ENCODE measurements at places on chromosomes 2 and 18.

GRCh38 chr2:127701651-127702394, 526 bp downstream of the SFT2D3 start:
- peak; percentile 82 for DNase-seq

GRCh38 chr18:35646449-35646848, 64.9 kb downstream of the GALNT1 start:
- no peak for DNase-seq

GRCh38 chr2:63872571-63873328, 31.1 kb downstream of the UGP2 start:
- no peak for DNase-seq

GRCh38 chr2:144054911-144055310, 465.0 kb downstream of the ZEB2 start:
- DNase-seq: no peak

DNA sequence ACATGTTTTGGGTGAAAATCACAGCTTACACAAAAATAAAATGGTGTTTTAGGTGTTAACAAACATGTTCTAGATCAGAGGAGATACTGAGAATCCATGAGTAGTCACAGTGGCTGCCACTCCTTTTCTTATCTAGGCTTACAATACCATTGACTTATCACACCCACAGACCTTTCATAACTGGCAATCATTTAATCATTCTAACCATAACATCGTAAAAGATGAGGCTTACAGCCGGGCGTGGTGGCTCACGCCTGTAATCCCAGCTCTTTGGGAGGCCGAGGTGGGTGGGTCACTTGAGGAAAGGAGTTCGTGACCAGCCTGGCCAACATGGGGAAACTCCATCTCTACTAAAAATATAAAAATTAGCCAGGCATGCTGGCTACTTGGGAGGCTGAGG, 18.8 kb upstream of the SERPINB5 start:
- no peak for DNase-seq

DNA sequence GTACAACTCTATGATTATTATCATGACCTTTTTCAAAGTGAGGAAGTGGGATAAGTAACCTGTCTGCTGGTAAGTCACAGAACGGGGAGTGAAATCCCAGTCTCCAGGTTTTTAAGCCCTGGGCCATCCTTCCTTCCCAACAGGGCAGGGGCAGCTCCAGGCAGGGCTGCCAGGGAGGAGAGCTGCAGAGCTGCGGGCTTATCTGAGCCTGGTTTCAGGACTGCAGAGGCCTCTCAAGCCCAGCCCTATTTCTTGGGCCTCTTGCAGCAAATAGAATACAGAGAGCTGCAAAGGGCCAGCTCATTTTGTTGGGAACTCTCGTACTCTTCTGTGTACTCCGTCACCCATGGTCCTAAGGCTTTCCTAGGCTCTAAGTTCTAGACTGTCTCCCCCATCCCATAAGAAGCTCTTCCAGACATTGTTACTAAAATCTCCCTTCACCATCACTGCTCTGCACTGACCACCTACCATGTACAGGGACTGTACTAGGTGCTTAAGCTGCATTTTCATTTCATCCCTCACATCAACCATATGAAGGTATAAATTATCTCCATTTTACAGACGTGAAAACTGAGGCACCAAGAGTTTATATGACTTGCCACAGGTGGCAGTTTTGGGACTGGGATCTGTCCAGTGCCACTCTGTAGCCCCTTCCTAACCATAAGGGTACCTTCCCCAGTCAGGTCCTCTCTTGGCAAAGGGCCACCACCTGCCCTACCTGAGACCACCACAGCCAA, 3.1 kb downstream of the RAB11FIP5 start:
- no peak for DNase-seq

DNA sequence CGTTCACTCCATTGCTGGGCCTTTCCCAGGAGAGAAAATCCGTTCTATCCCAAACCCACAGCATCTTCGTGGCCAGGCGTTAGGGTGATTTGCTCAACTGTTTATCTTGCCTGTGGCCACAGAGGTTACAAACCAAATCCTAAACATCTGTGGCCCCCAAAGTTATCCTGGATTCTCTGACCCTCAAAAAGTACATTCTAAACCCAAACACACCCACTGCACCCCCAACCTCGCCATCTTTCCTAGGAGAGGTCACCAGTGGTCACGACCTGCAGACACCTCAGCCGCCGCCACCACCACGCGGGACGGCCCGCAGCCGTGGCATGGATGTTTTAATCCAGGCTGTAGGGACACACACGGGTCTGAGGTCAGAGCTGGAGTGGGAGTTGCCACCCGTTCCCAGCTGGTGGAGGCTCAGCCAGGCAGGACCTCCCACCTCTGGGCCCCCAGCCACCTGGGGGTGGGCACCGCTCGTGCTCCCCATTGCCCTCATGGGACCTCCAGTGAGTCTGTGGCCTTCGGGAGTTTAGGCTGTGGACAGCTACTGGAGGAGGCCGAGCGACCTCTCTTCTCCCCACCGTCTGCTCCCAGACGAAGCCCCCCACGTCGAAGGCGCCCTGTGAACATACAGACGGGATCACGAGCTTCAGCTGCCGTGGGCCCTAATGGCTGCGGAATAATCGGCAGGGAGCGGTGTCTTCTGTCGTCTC, 72.0 kb downstream of the KCNG2 start:
- DNase-seq: no peak

DNA sequence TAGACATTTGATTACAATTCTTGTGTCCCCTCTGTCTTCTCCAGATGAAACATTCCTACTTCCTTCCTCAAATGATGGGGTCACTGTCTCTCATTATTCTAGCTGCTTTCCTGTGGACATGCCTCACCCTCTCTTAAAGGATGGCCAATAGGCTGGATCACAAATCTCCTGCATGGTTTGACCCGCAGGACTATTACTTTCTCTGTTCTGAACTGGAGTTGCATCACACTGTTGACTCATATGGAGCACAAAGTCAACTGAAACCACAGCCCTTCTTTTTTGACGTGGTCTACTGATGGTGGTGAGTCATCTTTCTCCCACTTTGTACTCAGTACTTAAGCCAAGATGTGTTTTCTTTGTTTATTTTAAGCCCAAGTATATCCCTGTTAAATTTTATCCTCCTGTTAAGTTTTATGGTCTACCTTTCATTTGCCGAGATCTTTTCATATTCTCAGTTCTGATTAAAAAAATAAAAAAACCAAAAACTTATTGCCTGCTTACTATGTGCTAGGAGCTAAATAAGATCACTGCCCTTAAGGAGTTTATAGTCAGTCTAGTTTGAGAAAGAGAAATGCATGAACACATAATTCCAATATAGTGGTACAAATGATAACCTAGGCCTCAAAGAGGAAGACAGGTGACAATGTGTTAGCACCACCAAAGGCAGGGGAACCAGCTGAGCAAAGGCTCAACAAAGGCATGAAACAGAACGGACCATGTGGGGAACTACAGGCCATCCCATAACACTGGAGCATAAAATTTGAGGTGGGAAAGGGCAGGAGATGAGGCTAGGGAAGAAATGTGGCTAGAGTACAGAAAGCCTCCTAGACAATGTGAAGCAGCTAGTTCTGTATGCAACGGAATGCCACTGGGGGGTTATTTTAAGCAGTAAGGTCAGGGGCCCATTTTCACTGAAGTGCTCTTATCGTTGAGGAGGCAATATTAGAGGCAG, 67.6 kb upstream of the ZFP36L2 start:
- DNase-seq: peak; percentile 94

DNA sequence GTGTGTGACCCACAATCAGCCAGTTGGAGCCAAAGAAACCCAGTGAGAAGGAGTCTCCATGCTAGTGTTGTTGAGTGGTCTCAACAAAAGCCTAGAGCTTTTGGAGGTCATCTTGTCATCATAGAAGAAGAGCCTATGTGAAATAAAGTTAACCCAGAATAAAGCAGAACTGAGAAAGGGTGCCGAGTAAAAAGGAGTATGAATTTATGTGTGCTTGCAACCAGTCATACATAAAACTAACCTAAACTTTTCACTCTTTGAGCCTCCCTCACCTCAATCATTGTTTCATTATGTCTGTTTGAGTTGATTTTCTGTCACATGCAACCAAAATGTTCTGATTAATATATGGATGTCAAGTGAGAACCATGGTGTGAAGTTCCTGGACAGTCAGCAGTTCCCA, 599.3 kb upstream of the ZEB2 start:
- DNase-seq: no peak

GRCh38 chr18:62506495-62507143, 16.2 kb upstream of the ZCCHC2 start:
- DNase-seq: no peak

- DNase-seq: no peak
Observed at GRCh38 chr2:222364285-222364895, 60.0 kb upstream of the SGPP2 start.

DNA sequence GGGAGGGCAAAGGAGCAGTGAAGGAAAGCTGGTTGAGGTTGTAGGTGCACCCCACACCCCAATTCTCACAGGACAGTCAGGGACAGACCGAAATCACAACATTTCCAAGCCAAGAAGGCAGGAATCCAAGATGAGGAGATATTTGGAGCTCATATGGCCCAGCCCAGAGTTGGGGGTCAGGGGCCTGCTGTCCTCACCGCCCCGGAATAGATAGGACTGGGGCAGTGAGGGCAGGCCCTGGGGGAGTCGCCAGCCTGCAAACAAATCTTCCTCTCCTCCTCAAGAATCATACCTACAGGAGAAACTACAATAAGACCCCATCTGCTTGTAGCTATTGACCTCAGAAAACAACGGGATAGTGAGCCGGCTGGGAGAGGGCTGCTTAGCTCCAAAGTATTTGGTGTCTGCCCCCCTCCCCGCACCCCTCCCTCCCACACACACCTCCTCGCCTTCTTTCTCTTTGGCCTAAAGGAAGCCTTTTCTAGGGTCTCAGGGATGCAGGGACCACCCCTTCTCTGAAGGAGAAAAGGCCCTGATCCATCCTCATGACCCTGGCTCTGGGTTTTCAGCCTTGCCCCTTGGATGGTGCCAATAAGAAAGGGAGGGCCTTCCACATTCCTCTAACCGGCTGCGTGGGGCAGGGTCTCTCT, 3.8 kb downstream of the EN1 start:
- no peak for DNase-seq

DNA sequence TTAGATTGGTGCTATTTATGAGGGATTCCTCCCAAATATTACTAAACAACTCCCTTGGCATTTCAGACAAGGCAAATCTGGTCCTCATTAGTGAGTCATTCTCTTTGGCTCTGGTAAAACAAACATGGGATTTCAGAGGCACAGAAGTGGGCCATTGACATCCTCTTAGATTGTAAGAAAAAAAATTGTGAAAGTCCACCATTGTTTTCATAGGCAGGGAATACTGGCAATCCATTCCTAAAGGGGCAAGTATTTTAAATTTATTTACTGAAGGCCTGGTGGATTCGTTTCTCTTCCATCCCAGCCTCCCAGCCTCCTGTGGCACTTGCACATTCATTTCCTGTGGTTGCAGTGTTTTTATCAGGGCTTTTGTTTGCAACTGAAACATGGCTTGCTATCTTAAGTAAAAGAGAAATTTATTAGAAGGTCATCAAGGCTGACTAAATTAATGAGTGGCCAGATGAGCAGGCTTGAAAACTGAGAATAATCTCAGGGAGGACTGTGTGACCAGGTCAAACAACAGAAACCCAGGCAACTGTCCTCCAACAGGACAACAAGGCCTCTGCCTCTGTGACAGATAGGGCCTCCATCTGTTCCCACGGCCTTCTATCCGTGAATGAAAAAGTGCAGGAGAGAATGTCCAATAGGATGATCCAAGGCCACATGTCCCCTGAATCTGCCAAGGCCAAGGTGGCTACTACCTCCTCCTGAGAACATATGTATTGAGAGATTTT, 23.1 kb upstream of the TNFAIP6 start:
- peak; percentile 51 for DNase-seq

- DNase-seq: no peak
Observed at GRCh38 chr2:2060431-2060830, 270.6 kb downstream of the MYT1L start.

DNA sequence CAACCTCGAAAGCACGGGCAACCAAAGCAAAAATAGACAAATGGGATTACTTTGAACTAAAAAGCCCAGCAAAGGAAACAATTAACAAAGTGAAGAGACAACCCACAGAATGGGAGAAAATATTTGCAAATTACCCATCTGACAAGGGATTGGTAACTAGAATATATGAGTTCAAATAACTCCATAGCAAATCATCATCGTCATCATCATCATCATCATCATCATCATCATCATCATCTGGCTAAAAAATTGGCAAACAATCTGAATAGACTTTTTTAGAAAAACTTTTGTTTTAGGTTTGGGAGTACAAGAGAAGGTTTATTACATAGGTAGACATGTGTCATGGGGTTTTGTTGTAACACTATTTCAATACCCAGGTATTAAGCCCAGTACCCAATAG, 1239.3 kb upstream of the FAM98A start:
- DNase-seq: no peak

GRCh38 chr2:45505138-45505537, 105.9 kb downstream of the SRBD1 start:
- no peak for DNase-seq

All from A549 (cell line).